ENCODE measurements at places on chromosomes 7 and 10.

DNA sequence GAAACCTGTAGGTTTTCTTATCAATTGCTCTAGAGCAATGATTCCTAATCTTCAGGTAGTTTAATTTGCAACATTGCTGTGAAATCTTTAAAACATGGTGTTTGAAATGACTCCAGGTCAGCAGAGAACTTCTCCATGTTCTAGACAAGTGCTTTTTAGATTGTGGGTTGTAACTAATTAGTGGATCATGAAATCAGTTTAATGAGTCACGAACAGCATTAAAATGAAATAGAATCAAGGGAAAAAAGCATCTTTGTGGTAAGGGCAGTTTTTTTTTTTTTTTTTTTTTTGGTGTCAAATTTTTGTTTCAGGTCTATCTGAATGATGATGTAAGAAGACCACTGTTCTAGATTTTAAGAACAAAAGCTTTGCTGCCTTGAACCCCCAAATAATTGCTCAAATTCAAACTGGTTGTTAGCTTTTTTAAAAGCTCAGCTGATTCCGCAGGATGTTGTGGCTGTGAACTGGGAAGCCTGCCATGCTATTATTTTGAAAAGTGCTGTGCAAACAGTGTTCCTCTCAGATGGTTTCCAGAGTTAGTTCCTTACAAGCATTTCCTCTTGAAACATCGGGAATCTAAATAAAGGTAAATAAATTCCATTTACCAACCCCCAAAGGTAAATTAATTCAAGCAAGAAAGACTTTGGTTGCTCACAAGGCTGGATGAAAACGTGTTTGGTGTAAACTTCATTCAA, 13.1 kb upstream of the PDK4 start:
- DNase-seq = no peak

DNA sequence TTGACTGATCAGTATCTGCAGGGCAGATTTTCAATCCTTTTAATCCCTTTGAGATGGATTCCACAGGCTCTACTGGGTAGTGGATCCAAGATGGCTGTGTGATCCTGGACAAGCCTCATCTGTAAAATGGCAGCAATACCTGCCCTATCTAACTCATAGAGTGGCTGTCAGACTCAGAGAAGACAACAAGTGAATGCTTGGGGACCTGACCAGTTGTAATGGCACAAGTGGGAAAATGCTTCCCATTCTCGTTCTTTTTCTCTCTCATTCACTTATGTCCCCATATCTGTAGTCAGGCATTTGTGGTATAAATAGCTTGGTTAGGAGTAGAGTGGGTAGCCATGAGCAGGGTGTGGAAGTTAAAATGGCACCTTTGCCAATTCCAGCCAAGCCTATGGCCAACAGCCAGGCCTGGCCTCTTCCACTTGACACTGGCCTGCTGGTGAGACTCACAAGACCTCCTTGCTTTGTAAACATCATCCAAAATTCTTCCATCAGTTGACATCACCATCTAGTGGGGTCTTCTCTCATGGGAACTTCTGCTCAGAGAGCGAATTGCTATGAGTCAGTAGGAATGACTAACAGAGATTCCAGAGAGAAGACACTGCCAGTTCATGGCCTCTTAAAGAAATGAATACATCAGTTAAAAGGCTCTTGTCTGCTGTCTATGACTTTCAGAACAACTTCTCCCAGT, 150.1 kb downstream of the PLPP4 start:
- DNase-seq = no peak

- DNase-seq = no peak
These were observed 100.3 kb downstream of the CTBP2 start for GRCh38 chr10:125060026-125060425.

DNA sequence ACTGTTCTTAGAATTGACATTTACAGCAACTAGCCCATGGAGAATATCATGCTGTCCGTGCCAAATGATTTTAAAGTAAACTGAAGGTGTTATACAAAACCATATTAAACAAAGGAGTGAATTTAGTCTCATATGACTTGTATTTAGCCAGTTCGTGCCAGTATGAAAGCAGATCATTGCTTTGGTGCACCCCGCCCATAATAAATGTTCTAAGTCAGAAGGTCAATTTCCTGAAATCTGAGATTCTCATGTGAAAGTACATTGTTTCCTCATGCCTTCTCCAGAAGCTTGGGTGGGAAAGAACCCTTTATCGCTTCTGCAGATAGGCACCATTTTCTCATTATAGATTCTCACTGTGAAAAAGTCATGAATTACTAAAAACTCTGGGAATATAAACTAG, 106.4 kb downstream of the CAMK1D start:
- no peak for DNase-seq

DNA sequence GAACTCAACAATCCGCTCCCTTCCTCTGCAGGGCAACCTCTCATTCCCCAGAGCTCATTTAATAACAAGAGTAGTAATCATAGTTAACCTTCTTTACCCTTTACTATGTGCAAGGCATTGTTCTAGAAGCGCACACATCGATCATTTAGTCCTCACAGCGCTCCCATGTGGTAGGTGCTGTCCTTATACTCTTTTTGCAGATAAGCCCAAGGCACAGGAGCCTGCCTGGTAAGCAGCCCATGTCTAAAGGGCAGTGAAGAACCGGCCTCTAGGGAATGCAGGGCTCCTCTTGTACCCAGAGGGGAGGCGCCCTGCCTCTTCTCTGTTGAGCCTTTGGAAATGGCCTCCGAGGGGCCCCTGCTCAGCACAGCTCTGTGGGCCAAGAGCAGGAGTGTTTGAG, 14.3 kb downstream of the CHST3 start:
- DNase-seq = no peak

DNA sequence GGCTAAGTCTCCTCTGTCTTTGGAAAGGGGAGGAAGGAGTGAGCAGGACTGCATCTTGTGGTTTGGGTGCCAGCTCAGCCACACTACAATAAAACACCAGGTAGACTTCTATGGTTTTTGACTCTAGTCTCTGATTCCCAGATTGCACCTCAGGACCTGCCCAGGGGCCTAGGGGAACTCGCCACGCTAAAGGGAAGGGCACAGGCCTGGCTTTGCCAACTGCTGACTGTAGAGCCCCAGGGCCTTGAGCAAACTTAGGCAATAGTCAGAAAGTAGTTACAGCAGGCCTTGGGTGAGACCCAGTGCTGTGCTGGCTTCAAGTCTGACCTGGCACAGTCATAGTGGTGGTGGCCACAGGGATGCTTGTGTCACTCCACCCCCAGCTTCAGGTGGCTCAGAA, 24.2 kb upstream of the PRR15 start:
- DNase-seq = no peak

All from amygdala (tissue), 56 donors.